ENCODE measurements at places on chromosomes 3 and 15.

GRCh38 chr15:82315519-82316246, 33.6 kb downstream of the GOLGA6L10 start:
- DNase-seq: no peak

GRCh38 chr15:38254051-38254883, 1.6 kb downstream of the SPRED1 start:
- DNase-seq: peak; percentile 11

GRCh38 chr3:44100298-44100695, 141.4 kb upstream of the TOPAZ1 start:
- no peak for DNase-seq

- no peak for DNase-seq
These were observed 5.7 kb downstream of the NR2F2 start for GRCh38 chr15:96336108-96336595.

DNA sequence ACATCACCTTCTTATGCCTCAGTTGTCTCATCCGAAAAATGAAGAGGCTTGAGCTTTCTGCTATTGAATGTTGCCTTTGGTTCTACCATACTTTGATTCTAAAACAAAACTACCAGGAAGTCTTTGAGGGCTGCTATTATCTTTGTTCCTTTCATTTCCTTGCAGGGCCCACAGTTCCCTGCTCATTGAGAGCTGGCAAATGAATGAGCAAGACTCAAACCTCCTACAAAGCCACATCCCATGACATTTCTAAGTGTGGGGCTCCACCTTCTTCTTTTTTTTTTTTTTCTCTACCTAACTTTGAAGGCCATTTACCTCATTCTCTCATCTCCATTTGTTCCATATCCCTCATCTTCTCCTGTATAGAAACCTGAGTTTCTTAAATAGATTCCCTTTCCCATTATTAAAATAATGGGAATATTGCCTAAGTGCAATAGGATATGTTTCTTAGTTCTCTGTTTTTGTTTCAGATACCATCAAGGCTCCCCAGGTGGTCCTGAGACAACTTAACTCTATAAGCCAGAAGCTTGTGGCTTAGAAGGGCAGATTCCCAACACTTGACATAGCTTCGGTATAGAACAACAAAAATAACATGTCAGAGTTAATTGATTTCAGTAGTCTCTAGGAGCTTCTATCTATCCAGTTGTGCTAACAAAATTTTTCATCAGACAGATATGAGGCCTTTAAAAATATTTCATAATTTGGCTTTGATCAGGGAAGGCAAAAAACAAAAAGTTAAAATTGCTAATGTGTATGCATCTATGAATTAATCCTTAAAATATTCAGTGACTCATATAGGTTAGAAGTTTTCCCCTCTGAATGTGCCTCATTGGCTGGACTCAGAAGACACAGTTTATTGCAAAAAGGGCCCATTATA, 951.6 kb downstream of the TUSC7 start:
- no peak for DNase-seq

DNA sequence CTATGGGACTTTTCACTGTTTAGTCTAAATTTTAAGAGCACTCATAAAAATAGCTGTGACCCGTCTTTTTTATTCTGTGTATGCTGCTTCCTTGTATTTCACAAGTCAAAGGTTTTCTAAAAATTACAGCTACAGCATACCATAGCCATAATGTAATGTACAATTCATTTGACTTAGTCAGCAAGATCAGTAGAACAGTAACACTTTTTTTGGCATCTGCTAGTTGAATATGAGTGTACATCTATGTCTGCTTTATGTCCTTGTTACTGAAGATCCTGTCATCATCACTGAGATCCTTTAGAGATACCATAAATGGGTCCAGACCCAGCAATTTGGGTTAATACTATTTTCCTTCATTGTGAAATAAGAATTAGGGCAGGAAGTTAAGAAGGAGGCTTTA, 42.2 kb downstream of the CMSS1 start:
- no peak for DNase-seq

DNA sequence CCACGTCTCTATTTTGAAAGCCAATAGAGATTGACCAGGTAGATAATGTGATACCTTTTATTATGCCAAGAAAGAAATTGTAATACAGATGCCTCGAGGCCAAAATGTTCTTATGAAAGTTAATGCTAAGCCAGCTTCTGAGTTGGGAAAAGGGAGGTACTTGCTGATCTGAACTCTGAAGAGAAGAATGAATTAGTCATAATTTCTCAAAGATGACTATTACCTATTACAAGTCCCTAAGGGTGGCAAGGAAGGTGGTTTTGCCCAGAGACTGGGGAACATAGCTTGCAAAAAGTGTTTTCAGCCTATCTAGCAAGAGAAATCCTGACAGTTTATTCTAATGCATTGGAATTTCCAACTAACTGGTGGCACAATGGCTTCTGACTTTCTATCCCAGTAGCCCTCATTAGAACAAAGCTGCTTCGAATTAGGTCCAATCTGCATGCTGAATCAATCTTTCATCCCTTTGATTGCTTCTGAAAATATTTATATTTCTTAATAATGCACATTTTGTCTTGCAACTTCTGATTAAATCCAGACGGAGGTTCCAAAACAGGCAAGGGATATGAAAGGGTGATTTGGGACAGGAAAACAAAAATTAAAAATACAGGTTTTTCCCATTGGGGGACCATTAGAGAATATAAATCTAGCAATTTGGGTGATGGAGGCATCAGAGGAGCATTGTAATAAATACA, 17.7 kb upstream of the NR2F2 start:
- no peak for DNase-seq

- no peak for DNase-seq
These were observed 999 bp downstream of the ZNF280D start for GRCh38 chr15:56732135-56732885.

- no peak for DNase-seq
These were observed 40.9 kb downstream of the CCR4 start for GRCh38 chr3:32992310-32992686.

DNA sequence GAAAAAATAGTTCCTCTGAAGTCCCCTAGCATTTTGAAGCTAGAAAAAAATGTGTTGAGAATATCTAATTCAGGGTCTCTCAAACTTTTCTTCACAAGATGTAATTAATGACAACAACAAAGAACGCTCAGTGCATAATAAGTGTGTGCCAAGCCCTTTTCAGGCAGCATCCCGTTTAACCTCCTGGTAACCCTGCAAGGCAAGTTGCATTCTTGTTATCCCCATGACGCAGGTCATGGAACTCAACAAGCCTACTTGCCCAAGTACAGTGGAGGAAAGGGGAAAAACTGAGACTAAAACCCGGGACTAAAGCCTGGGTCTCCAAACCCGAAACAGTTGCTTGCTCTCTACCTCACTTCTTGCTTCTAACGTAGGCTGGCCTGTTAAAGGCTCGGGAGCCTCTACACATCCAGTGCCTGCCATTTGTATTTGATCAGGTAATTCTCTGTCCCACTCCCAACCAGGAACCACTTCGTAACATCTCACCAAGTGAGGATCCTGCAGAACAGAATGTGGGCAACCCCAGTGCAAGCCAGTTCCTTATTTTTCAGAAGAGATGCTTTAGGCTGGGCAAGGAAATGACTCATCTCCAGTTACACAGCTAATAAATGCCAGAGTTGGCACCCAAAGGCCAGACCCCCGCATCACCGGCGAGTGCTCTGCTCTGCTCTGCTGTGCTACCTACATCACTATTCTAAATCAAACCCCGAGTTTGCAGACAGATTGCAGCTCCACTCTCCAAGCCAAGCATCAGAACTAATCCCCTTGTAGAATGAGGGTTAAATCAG, 28.3 kb downstream of the LMCD1 start:
- no peak for DNase-seq

GRCh38 chr3:175430983-175431773, 572.0 kb downstream of the NAALADL2 start:
- DNase-seq: no peak

DNA sequence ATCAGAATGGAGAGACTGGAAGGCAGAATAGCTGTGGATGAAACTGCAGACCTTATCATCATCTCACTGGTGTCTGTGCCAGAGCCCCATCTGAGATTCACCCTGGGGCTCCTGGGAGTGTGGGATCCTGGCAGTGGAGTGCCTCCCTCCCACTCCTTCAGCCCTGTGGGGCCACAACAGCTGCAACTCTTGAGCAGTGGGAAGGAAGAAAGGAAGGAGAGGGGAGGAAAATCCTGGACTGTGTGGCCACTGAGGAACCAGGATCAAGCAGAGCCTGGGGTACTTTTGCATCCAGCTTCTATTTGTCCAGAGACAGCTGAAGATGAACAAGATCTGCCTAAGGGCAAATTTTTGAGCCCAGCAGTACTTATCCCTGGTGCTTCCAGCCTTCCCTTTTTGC, 13.1 kb upstream of the ALDH1A2 start:
- no peak for DNase-seq

DNA sequence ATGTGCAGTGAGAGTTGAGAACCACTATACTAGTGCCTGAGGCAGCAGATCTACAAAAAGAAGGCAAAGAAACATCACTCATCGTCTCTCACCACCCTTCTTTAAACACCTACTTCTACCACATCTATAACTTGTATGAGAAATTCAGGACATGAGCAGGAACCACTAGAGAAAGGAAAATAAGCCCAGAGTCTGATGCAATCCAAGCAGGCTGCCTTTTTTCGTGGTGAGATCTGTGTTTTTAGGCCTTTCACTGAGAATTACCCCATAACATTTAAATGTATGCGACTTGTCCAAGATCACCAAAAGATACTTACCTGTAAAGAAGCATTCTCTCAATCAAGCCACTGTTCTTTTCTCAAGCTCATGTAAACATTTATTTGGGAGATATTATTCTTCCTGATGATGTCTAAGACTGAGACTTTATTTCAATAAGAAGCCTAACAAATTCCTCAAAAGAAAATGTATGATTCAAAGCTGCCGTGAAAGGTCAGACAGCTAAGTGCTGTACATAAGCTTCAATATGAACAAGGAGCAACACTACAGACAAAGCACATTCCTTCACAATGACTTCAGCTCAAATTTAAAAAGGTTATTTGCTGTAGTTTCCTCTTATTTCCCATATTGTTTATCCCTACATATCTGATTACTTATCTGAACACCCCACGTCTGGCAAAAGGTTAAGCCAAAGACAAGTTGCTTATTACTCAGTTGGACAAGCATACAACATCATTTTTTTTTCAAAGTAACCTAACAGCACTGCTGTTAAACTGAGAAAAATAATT, 16.5 kb downstream of the SPICE1 start:
- no peak for DNase-seq

- no peak for DNase-seq
These were observed 27.2 kb upstream of the GBE1 start for GRCh38 chr3:81788610-81789009.

DNA sequence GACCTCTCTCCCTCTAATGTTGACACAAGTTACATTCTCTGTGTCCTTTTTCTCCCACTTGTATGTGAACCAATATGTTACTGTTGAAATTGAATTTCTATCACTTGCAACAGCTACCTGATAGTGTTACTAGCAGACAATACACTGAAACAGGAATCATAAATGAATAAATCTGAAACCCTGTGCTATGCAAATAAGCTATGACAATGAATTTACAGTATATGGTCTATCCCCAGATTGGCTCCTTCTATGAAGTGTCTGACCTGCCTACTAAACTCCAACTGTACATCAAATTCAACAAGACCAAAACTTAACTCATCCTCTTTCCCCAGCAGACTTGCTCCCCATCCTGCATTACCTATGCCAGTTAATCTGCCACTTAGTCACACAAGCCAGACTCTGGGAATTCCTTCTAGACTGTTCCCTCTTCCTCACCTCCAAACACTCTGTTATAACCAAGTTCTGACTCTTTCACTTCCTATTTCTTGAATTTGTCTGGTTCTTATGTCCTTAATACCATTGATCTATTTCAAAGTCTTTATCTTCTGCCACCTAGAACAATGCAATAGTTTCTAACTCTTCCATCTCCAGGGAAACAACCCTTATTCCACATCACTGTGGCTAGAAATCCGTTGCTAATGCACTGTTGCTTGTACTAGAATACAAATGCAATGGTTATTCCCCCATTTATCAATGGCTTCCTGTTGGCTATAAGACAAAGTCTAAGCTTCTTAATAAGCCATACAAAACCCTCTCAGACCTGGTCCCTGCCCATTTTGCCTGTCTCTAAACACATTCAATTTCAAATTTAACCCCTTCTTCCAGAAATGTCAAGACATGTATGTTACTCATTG, 13.4 kb upstream of the ZNF639 start:
- DNase-seq: no peak

- DNase-seq: no peak
These were observed 7.7 kb downstream of the CCR5 start for GRCh38 chr3:46378426-46378942.

DNA sequence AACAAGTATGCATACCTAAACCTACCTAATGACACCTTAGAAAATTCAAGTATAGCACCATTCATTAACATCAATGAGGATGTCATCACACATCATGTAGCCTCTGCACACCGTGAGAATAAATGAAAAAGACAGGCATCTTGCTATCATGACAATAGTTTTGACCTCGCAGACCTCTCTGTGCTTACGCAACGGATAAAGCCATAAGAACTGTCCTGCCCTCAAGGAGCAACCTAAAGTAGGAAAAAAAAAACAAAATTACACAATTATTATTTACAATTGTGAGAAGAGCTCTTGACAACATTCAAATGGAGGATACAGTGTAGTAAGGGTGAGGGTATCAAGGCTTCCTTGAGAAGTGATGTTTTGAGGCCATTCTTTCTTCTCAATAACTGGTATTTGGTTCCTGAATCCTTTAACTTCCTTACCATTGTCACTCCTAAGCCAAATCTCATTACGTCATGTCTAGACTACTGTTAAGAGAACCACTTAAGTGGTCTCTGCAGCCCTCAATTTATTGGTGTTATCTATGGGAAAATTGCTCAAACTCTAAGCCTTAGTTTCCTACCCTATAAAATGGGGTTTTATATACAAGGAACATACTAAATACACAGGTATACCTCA, 7.0 kb upstream of the SETD5 start:
- DNase-seq: no peak

GRCh38 chr3:189567322-189567721, 63.9 kb upstream of the TP63 start:
- DNase-seq: no peak

DNA sequence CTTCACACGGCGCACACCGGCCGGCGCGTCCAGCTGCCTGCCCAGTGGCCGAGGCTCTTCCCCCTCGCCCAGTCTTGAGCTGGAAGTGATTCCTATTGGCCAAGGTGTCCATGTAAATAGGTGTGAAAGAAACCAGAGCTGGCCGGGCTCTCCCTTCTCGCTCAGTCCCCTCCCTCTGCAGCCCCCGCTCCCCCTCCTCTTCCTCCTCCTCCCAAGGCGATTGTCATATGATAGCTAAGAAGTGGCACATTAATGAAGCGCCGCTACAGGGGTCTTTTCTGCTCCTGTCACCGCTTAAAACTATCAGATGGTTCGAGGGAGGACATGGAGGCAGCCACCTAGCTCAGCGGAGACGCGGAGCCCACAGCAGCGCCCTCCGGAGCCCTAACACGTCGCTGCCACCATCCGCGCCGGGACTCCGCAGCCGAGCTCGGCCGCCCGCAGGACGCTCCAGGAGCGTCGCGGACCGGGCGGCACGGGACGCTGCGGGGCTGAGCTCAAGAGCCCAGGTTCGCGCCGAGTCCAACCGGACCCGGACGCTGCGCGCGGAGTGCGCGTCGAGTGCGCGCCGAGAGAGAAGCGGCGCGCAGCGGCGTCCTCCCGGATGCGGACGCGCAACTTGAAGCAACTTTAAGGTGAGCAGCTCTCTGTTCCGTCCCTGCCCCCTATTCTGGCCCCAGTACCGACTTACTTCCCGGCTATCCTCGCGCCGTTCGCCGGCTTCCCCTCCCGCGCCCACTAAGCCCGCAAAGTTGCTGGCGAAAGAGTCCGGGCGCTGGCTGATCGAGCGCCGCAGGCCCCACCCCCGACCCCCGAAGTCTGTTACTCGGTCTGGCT, at the start of gene FOXB1:
Gene FOXB1 (plus strand): TSS at position 303 of the 837 bp plus-strand sequence. CDS start 653 bp downstream, outside the sequence.
- DNase-seq: no peak

GRCh38 chr3:175386630-175387029, 527.5 kb downstream of the NAALADL2 start:
- DNase-seq: no peak
